ENCODE measurements at places on chromosomes 2 and 18.

DNA sequence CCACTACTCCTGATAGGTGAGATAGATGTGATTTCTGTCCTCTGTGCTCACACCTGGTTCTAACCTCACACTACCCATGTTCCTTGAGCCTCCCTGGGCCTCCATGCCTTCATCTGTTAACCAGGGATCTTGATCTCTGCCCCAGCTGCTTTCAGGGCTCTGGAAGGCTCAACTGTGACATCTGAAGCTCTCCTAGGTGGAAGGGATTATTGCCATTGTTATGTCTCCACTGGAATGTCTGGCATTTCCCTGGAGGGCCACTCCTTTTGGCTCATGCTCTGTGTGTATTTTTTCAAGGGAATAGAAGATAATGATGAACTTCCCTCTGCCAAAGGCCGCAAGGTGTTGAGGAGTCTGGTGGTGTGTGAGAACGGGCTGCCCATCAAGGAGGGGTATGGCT is 41.2 kb downstream of the PCARE start:
- no peak for DNase-seq

DNA sequence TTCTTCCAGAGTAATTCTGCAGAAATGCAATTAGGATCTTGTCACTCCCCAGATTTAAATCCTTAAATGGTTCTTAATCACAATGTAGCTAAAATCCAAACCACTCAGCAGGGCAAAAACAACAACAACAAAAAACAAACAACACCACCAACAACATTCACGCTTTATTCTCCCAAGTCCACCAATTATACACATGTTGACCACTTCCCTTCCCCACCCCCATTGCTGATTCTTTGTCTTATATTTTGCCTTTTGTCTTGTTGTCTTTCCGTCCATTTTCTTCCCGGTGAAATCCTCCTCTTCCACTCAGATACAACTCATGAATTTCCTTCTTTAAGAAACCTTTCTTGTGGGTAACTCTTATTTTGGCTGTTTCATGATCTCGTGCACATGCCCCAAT is 902.8 kb downstream of the EPHA4 start:
- no peak for DNase-seq

GRCh38 chr18:22856870-22857269 is 76.3 kb upstream of the RBBP8 start:
- no peak for DNase-seq

DNA sequence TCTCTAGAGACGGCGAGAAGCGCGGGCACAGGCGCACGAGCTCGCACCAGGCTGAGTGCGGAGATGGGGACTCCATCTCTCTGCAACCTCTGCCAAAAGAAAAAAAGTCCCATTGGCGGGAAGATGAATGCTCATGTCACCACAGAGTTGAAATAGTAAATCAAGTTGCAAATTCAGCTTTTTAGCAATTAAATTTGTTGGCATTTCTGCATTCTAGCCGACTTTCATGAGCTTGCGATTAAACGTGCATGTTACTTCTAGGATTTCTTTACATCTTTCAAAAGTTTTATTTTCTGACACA is 588 bp downstream of the CHAC2 start:
- no peak for DNase-seq

DNA sequence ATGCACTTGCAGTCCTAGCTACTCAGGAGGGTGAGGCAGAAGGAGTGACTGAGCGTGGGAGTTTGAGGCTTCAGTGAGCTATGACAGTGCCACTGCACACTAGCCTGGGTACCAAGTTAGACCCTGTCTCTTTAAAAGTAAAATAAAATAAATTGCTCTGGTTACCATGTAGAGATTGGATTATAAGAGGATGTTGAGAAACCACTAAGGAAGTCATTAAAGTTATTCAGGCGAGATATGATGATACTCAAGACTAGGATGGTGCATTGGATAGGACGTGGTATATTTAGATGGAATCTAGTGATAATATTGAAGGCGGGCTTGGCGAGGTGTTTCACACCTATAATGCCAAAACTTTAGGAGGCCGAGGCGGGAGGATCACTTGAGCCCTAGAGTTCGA is 50.6 kb downstream of the BMPR2 start:
- DNase-seq: no peak

- no peak for DNase-seq
Measured at GRCh38 chr2:117855886-117856285, 41.4 kb downstream of the DDX18 start.

- no peak for DNase-seq
Measured at GRCh38 chr2:3233877-3234276, 143.7 kb downstream of the EIPR1 start.

DNA sequence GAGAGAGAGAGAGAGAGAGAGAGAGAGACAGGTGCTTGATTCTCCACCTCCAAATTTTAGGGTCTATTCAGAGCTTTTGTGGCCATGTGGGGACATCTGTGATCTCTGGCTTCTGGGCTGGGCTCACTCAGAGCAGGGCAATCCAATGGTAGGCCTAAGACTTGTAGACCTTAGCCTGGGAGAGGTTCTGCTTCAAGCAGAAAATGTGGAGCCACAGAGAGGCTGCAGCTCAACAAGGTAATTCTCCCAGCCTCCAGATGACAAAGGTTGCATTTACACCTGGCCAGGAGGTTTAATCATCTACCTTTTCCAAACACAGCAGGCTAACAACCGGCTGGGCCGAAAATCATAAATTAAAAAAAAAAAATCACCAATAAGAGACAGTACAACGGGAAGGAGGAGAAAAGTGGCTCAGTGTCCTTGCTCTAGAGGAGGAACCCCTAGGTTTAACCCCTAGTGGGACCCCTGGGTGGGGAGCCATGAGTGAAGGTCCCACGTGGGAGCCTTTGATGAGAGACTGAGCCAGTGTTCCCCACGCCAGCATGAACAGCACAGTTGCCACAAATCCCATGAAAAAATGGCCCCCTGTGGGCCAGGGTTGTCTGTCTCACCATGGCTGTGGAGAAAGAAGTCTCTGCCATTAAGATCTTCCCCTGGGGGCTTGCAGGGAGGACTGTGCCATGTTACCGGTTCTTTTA is 124.0 kb upstream of the GATA6 start:
- no peak for DNase-seq

All from GM13977 (cell line).